Regular cardiac myocyte (primary cell): ENCODE measurements at places on chromosomes 1 and 21. TPM values are rescaled to one million over a fixed set of nuclear protein-coding genes. Genes with fewer than 3 reads are reported as not detected.

The MARK1 gene
- total RNA-seq: 0.77 and 2.5 TPM in 2 replicates

The OR2T35 gene
- total RNA-seq: not detected in 2 replicates

The RNASEL gene
- 10.5 and 15.2 TPM in 2 replicates for total RNA-seq

The MMP23B gene
- total RNA-seq: 8.1 and 10.7 TPM in 2 replicates

The TDRD10 gene
- 0.28 TPM in 1 of 2 replicates, not detected in the other for total RNA-seq

The TTC34 gene
- under 0.01 and 0.28 TPM in 2 replicates for total RNA-seq

The PRELP gene
- total RNA-seq: under 0.01 and 1.1 TPM in 2 replicates

The GJA4 gene
- 0.58 and 0.85 TPM in 2 replicates for total RNA-seq

The AQP10 gene
- 0.19 and 0.56 TPM in 2 replicates for total RNA-seq

The GPATCH3 gene
- 6.5 and 10.2 TPM in 2 replicates for total RNA-seq

The PRR9 gene
- total RNA-seq: not detected in 2 replicates

The E2F2 gene
- total RNA-seq: under 0.01 and 1.3 TPM in 2 replicates

The NHLH1 gene
- total RNA-seq: under 0.01 TPM in 1 of 2 replicates, not detected in the other

The DSTYK gene
- 14.1 and 16.1 TPM in 2 replicates for total RNA-seq

The SPAG17 gene
- under 0.01 TPM in 1 of 2 replicates, not detected in the other for total RNA-seq

The ZFP69 gene
- total RNA-seq: 2.8 and 3.3 TPM in 2 replicates

The SORT1 gene
- total RNA-seq: 7.3 and 24.2 TPM in 2 replicates

The KCNH1 gene
- 0.19 TPM in 1 of 2 replicates, not detected in the other for total RNA-seq
